ENCODE measurements at places on chromosomes 7 and 10.
A peak's percentile ranks its signal among the peaks of the same experiment; 100 is the strongest.

GRCh38 chr7:101860316-101861217 lies 43.1 kb downstream of the CUX1 start:
- DNase-seq, result no peak

DNA sequence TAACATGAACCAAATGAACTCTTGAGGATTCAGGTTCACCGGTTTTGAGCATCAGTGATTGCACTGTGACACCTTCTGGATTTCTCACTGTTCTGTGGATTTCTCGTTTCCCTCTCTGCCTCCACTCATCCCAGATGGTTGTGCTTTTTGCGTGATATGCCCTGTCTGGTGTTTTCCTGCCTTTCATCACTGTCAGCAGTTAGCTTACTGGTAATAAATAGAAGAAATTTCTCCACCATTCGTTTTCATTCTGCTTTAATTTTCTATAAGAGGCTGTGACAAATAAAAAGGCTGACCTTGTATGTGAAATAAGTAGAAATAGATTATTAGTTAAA lies 16.2 kb downstream of the BPGM start:
- DNase-seq, result no peak

DNA sequence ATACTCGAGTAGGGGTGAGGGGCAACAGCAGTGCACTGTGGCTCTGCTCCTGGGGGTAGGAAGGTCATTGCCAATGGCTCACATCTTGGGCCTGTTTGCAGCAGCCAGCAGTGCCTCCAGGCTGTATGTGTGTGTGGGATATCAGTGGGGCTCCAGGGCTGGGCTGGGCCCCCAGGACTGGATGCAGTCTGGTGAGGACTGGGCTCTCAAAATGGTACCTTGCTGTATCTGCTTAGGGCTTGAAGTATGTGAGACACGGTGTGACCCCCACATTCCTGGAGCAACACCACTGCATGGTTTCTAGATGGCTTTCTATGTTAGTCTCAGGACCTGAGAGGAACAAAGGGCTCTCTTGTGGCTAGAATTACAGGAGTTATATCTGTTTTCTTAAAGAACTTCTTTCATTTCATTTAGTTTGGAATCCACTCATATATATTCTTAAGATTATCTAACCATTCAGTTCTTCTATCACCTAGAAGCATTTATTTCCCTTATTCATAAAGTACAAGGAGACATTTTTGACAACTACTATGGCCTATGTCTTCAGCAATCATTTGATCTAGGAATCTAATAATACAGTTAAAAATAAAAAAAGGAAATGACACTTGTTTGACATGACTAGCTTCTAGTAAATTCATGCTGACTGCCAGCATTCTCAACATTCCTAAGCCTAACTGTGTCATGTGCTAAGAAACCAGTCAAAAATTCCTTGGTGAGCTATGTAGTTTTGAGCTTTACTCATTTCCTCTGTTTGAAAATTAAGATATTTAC lies 443.2 kb upstream of the SEMA3A start:
- DNase-seq, result peak; percentile 47

DNA sequence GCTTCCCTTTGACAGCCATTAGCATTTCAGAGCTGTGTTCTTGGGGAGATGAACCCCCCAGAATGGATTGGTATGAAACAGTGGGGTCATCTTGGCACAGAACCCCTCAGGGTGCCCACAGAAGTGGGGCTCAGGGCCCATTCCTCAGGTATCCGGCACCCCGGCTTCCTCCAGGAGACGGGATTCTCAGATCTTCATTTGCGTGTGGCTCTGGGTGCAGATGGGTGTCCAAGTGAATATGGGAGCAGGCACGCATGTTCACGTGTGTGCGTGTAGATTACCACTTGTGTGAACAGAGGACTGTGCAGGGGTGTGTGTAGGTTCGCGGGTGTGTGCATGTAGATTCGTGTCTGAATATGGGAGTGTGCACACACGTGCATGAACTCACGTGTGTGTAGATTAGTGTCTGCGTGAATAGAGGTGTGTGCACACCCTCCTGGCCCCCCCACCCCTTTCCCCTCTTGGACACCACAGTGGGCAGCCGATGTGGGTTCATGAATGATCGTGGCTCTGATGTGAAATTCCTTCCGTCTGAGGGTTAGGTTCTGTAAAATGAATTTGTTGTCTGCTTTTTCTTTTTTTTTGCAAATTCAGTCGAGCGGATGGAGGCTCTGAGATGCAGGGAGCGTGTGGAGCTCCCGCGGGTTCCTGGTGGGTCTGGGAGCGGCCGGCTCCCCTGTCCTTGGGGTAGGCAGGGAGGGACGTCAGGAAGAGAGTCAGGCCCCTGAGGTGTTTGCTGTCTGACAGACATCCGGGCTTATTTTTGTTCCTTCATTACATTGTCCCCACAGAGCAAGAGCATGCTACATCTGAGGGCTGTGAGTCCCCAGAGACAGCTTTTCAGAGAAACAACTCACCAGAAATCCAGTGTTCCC lies 7.4 kb downstream of the ELFN1 start:
- peak; percentile 47 for DNase-seq

DNA sequence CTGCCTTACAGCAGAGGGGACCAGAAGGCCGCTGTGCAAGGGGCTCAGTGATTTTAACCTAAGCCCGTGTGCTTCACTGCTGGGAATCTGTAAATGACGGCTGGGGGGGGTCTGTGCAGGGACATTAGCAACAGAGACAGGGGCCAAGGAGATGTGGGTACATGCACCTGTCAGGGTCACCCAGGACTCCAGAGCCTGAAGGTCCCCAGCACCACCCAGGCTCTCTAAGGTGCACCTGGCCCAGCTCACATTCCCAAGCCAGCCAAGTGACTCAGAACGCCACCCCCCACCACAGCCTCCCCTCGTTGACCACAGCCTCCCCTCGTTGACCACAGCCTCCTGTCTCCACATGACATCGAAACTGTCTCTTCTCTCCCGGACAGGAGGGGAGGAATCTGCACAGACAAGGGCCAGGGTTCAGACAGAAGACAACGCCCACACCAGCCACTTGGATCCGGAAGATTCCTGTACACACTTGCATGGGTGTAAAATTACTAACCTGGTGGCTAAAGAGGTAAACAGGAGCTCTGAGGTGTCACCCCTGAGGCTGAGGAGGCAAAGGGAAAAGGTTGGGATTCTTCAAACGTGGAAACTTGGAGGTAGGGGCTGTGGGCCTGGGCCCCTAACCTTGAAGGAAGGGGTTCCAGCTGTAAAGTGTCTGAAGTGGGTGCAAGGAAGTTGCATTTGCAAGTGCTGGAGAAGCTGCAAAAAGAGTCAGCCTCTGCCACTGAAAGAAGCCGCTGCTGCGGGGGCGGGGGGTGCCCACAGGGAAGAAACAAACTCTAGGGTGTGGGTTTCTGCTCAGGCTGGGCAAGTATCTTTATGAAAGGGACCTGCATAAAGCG lies 27.0 kb downstream of the CALML3 start:
- DNase-seq, result peak; percentile 43

DNA sequence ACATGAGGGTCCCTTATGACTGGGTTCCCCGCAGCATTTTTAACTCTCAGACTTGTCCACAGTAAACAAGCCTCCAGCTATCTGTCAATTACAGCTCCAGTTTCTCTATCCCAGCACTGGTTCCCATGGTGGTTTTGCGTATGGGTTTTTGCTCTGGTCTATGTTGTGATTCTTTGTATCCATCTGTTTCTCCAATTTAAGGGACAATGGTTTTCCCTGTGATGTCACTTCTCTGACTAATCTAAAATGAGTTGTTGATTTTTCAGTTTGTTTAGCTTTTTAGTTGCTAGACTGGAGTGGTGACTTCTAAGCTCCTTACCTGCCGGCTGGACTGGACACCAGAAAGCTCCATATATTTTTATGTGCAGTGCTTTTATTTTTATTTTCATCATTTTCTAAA lies 303.7 kb downstream of the INHBA start:
- DNase-seq, result no peak

- no peak for DNase-seq
These were observed 193.8 kb upstream of the PHYHIPL start for GRCh38 chr10:58982470-58983239.

- peak; percentile 54 for DNase-seq
These were observed 55.3 kb downstream of the RASGEF1A start for GRCh38 chr10:43211431-43212042.

DNA sequence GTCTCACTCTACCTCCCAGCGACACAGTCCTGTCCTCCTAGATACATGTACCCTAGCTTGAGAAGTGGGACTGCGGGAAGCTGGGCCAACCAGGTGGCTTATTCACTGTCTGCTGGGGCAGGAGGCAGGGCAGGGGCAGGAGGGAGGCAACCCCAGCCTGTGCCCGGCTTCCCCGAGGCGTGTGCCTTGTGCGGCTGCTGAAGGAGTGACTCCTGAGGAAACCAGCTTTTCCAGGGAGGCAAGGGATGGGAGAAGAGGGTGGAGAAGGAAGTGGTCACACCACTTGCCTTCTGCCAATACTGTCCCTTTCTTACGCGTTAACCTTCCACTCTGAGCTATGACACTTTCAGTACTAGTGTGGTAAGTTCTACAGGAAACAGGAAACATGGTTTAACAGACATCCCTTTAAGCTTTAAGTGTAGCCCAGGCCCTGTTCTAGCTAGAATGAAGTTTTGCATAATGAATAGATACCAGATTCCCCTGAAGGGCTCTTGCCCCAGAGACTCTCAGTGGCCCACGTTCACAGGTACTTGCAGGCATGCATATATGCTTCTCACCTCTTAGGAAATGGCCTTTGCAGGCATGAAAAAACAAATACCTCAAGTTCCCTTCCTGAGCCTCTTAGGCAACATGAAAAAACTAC lies 40.6 kb downstream of the SYPL1 start:
- peak; percentile 89 for DNase-seq

DNA sequence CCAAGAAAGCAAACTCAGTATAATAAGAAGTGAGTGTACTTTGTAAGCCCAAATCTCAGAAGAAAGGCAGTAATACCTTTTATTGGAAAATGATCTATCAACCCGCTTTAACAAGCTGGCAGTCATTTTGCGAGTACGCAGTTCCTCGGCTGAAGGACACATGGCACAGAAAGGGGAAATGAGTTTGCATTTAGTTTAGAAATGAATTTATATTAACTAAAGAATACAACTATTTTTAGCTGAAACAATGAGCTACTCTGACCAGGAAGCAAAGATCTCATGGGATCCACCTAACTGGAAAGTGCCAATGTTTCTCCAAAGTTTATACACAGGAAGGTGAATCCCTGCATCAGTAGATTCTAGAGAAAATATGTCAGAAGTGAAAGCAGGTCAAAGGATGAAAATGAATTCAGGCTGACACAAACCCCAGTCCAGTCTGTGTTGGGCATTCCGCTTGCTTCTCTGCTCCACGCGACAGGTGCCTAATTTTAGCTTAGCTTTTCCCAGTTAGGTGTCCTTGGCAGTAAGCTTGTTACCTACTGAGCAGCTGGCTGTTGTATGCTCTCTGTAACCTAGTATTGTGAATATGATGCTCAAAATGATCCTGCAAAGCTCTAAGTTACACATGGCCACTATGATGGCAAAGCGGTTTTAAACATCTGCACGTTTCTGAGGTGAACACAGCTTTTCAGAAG lies 112.8 kb downstream of the LARP4B start:
- no peak for DNase-seq

GRCh38 chr10:50556237-50557120 lies 67.3 kb downstream of the SGMS1 start:
- no peak for DNase-seq

DNA sequence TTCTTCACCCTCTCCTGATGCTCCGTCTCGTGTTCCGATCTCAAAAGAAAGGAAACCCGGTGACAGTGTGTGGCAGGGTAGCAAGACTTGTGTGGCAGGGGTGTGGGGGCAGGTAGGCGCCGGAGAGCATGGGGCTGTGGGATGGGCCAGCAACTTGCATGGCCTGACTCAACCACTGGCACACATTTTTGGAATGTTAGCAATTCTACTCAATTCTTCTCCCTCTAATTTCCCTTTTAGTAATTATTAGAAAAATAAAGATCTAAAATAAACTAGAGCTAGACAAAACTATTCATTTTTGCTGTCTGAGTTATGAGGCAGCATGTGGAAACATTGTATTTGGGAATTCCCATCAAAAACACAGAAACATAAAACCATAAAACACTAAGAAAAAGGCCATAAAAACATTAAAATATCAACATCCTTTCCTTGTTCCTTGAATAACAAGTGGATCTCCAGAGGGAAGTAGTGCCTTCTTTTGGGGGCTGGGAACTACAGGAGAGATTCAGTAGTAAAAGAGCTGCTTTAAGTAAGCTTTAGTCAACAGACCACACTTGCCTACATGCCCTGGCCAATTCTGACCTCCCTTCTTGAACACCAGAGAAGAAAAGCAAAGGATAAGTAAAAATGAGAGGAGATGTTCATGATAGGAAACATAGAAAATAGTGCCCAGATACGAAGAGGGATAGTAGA lies 21.8 kb downstream of the SEMA3C start:
- DNase-seq, result no peak

DNA sequence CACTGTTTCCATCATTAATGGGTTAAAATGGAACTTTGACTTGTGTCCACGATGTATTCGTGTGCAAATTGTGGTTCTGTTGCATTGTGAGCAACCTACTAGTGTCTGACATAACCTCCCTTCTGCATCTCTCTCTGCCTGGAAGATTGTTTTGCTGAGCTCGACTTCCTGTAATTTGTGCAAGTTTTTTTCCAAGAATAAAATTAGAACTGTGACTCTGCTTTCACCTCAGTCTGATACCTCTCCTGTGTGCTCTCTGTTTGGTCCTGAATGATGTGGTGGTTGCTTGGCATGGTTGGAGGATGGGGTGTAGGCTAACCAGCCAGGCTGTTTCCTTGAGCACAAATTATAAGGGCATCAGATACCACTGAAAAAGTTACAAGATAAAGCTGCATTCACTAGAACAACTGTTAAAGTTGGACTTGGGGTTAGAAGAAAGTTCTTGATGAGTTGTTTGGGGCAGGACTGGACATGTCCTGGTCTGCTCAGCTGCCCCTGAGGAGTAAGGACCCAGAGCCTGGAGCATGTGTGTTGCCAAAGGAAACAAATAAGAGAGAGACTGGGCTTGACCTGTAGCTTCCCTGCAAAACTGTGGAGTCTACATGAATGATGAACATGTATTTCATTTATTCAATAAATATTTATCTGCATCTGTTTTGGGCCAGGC lies 1.9 kb upstream of the VOPP1 start:
- no peak for DNase-seq

DNA sequence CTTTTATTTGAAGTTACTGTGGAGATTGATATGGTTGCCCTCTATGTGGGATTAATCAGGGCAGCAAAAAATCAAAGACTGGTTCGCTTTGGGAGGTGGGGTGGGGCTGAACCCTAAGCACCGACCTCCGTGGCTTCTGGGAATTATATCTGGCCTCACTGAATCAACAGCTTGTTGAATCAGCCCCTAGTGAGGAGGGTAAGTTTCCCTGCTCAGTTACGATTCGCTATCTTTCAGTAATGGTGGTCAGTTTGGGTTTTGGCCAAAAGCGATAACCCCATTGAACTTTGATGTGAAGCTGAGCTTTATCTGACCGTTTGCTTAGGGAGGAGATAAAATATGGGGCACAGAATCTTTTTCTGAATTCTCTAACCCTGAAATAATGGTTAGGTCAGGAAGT lies 16.6 kb upstream of the ARPC1A start:
- DNase-seq, result no peak

GRCh38 chr7:35450456-35451214 lies 196.7 kb upstream of the TBX20 start:
- no peak for DNase-seq

GRCh38 chr7:22268884-22269421 lies 88.0 kb downstream of the RAPGEF5 start:
- no peak for DNase-seq
